Cortex of kidney (tissue), 1 donor: ENCODE measurements at places on chromosomes 7 and 10.

- DNase-seq, result no peak
These were observed 56.3 kb upstream of the MDFIC start for GRCh38 chr7:114865564-114865963.

GRCh38 chr7:129108581-129108980 is 35.9 kb upstream of the TSPAN33 start:
- DNase-seq, result no peak

DNA sequence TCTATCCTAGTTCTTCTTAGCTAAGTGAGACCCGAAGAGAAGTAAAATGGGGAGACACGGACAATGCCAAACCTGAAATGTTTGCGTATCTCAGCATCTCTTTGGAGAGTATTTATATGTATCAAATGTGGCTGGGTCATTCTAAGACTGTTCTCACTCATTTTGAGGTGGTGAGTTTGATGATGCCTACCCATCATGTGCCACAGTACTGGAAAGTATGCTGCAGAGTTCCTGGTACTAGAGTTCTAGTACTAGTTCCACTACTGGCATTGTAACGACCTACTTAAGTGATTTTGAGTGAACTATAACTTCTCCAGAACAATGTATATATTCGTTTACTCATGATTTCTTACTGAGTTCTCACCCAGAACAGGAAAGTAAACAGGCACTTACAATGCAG is 41.9 kb downstream of the ARMC3 start:
- DNase-seq, result no peak

DNA sequence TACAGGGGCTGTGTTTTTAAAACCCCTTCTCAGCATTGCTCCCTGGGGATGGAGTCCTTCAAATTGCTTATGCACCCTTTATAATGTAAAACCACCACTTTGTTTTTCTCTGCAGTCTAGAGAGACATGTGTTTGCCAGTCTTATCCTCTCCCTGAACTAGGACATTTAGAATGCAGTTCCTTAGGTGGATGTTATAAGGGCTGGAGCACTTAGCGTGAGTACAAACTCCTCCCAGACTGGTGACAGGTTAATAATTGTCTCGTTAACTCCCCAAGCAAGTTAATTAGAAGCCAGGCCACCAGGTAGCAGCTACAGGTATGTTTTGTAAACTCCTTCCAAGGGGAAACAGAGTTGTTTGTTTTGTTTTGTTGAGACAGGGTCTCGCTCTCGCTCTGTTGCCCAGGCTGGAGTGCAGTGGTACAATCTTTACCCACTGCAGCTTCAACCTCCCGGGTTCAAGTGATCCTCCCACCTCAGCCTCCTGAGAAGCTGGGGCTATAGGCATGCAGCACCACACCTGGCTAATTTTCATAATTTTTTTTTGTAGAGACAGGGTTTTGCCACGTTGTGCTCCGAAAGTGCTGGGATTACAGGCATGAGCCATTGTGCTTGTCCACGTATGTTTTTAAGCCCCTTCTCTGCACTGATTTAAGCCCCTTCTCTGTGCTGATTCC is 100.2 kb downstream of the FAM107B start:
- DNase-seq, result no peak

GRCh38 chr7:155971180-155971770 is 159.0 kb upstream of the SHH start:
- no peak for DNase-seq

DNA sequence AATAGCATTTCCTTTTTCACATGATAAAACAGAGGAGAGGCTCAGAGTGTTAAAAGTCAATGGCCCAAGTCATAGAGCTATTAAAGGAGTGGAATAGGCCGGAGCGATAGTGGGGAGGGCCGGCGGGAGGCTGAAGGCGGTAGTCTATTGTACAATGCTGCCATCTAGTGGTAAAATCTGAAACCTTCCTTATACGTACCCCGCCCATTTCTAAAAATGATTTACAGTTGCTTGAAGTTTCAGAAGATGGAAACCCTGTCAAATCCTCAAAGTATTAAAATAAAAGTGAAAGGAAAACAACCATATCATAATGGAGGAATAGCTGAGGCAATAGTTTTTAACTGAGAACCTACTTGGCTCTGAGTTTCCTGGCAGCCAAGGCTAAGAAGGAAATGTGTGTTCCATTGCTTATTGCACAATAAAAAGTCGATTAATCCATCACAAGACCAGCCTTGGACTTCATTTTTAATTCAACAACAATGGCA is 209.1 kb downstream of the CCSER2 start:
- no peak for DNase-seq

DNA sequence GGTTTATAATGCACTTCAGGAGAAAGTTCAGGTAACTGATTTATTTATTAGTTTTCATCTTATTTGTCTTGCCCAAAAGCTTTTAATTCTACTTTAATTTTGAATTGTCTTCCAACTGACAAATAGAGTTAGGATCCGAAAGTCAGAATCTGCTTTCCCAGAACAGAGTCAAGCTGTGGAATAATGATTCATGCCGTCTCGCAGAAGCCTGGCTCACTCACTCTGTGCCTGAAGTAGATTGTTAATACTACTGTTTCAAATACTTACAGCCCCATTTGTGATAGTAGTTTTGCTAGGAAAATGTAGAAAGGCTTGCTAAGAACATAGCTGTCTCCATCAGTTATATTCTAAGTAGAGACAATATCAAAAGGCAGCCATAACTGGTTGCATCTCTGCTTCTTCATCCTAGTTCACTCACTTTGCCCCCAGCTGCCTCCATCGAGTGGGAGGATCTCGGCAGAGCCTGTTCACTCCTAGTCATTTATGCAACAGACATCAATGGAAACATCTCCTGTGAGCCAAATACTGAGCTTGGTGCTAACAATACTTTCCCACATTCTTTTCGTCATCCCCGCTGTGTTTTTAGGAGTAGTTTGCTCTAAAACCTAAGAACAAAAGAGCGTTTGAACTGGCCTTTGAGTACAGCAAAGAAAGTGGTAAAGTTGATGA is 28.0 kb downstream of the ABRAXAS2 start:
- DNase-seq, result no peak

GRCh38 chr10:14579405-14579804 is 195.3 kb downstream of the FAM107B start:
- no peak for DNase-seq

DNA sequence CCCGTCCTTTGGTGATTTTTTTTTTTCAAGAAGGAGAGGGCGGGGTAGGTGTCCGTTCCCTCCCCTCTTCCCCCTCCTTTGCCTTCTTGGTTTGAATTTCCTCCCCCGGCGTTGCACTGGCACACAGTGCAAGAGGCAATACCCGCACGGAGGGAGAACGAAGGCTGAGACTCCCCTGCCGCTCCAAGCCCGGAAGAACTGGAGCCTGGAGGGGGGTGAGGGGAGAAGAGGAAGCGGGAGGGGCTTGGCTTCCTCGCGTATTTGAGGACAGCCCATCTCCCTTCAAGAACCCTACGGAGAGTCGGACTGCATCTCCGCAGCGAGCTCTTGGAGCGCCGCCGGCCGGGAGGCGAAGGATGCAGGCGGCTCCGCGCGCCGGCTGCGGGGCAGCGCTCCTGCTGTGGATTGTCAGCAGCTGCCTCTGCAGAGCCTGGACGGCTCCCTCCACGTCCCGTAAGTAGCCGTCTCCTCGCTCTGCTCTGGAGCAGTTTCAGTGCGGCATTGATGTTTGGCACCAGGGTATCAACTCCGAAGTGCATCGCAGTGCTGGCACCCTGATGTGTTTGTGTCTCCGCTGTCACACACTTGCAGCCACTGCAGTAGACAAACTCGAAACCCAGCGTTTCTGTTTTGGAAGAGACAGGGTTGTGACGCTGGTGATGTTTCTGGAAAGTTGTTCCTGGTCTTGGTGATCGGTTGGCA is at the start of gene CNTNAP2:
Gene CNTNAP2 (plus strand): TSS at position 281 of the 702 bp plus-strand sequence. CDS start 76 bp downstream, at position 357.
- no peak for DNase-seq
